ENCODE measurements at places on chromosomes 1 and 21.
A peak's percentile ranks its signal among the peaks of the same experiment; 100 is the strongest.

GRCh38 chr1:44842486-44842861 is 579 bp downstream of the PTCH2 start:
- DNase-seq, result no peak

DNA sequence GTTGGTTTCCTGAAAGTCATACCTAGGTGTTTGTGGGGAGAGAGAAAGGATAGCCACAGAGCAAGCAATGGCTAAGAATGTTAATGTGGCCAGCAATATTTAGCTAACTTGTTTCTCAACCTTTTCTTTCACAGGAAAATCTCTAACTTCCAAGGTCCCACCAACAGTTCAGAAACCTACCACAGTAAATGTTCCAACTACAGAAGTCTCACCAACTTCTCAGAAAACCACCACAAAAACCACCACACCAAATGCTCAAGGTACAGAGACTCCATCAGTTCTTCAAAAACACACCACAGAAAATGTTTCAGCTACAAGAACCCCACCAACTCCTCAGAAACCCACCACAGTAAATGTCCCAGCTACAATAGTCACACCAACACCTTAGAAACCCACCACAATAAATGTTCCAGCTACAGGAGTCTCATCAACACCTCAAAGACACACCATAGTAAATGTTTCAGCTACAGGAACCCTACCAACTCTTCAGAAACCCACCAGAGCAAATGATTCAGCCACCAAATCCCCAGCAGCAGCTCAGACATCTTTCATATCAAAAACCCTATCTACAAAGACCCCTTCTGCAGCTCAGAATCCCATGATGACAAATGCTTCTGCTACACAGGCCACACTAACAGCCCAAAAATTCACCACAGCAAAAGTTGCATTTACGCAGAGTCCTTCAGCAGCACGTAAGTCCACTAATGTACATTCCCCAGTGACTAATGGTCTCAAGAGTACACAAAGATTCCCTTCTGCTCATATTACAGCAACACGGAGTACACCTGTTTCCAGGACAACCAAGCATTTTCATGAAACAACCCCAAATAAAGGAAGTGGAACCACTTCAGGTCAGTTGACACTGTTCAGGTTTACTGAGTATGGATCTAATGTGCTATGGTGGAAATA is 15.3 kb downstream of the CD55 start:
- peak; percentile 55 for DNase-seq

DNA sequence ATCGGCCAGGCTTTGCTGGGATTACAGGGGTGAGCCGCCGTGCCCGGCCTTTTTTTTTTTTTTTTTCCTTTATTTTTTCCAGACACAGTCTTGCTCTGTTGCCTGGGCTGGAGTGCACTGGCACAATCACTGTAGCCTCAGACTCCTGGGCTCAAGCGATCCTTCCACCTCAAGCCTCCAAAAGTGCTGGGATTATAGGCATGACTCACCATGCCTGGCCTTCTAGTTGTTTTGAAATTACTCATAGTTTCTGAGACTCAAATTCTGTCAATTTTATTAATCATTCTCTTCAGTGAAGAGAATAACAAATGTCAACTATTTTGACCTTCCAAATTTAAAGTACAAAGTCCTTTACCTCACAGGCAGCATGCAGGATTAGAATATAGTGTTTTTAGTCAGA is 374.5 kb downstream of the PLA2G4A start:
- DNase-seq, result no peak

GRCh38 chr1:7905262-7905661 is 35.4 kb downstream of the TNFRSF9 start:
- no peak for DNase-seq

DNA sequence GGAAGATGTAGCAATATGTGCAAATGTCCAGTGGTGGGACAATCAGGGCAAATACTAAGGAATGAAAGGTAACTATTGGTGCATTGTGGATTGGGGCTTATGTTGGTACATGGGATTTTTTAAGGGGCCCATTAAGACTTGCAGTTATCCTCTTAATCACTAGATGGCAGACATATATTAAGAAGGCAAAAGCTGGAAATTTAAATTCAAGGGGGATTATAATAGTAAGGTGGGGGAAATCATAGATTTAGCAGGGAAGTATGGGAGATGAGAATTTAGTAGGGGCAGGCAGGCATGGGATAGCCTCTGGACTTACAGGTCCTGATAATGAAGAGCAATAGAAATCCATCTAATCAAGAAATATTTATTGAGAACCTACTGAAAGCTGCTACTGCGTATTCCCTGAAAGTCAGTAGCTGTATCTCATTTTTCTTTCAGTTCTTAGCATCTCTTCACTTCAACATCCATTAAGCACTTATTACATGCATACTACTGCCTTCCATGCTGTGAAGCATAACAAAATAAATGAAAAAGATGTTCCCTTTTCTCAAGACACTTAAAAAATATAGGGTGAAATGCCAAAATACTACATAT is 251.8 kb downstream of the CRB1 start:
- no peak for DNase-seq

GRCh38 chr1:10773851-10774614 is 22.4 kb downstream of the CASZ1 start:
- DNase-seq, result no peak

DNA sequence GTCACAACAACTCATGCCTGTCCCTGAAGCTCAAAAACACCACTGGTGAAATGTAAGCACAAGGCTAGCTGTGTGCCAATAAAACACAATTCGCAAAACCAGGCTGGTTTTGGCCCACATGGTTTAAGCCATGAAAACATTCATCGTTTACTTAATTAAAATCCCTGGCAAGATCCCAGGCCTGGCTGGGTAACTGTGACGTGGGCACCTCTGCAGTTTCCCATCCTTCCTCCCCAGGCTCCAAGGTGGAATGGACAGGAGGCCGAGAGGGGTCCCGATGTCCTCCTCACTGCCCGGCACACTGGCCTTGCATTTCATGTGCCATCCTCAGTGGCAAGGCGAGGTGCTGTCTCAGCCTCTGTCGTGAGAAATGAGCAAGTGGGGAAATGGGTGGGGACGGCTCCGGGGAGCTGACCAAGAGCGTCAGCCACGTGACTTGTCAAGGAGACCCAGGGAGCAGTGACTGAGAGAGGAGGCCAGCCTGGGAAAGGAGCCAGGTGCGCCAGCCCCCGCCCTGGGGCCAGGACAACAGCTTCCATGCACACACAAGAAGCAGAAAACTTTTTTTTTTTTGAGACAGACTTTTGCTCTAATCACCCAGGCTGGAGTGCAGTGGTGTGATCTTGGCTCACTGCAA is 153.1 kb upstream of the RAB4A start:
- DNase-seq, result no peak

GRCh38 chr21:38470755-38471154 is 27.5 kb downstream of the ERG start:
- no peak for DNase-seq

DNA sequence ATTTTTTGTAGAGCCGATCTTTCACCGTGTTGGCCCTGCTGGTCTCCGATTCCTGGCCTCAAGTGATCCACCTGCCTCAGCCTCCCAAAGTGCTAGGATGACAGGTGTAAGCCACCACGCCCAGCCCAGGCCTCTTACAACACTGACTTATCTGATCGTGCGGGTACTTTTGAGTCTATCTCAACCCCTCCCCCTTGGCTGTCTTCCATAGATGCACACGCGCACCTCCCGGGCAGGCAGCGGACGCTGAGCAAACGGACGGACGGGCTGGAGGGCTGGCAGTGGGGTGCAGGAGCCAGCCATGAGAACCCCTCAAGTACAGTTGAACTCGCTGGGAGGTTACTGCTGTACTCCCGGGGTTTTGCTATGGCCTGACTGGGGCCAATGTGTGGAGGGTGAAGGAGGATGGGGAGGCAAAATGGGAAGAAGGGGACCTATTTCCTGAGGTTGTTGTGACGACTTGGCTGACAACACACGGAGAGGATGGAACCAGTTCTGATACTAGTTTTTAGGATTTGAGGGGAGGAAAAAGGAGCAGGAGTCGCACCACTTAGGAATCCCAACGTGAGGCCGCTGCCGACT is 959 bp downstream of the CD58 start:
- peak; percentile 68 for DNase-seq

- no peak for DNase-seq
Measured at GRCh38 chr1:152108882-152109222, 6.4 kb downstream of the TCHH start.

DNA sequence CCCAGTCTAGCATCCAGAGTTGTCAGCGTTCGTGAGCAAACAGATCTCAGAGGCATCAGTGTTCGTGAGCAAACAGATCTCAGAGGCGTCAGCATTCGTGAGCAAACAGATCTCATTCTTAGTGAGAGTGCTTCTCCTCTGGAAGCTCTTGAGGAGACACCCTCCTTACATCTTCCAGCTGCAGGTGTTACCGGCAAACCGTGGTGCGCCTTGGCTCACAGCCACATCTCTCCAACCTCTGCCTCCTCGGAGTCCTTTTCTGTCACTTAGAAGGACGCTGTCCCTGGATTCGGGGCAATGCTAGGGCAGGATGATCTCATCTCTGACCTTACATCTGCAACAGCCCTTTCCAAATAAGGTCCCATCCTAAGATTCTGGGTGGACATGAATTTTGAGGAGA is 14.6 kb upstream of the UMODL1 start:
- no peak for DNase-seq

DNA sequence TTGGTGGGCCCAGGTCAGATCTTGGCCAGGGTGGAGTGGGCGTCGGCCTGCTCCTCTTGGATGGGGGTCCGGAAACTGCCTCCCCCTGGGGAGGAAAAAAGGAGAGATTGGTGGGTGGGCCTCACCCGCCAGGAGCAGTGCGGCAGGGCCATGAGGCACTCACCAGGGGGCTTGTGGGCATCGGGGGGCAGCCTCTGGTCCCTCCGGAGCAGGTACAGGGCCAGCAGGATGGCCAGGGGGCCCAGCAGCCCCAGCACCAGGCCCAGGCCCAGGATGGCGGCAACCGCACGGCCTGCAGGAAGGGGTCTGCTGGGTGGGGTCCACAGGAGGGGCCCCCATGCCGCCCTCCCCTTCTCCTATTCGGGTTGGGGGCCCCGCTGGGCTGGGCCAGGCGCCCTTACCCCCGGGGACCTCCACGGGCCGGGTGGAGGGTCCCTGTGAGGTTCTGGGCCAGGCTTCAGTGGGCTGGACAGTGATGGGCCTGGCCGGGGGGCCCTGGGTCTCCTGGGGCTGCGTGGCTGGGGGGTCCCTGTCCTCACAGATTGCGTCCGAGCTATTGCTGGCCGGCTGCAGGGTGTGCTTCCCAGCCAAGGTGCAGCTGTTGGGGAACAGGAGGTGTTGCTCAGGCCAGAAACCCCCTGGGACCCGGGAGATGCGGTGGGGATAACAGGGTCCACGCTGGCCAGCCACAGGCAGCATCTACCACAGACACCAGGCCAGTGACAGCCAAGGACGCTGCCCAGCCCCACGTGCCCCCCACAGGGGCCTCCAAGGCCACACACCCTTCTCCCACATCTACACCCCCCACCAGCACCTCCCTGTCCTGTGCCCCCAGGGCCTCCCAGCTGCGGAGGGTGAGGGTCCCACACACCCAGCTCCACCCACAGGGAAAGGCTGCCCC is 2.2 kb downstream of the TNFRSF4 start:
- DNase-seq, result no peak

- no peak for DNase-seq
Measured at GRCh38 chr1:225977937-225978748, 21.0 kb downstream of the SDE2 start.

DNA sequence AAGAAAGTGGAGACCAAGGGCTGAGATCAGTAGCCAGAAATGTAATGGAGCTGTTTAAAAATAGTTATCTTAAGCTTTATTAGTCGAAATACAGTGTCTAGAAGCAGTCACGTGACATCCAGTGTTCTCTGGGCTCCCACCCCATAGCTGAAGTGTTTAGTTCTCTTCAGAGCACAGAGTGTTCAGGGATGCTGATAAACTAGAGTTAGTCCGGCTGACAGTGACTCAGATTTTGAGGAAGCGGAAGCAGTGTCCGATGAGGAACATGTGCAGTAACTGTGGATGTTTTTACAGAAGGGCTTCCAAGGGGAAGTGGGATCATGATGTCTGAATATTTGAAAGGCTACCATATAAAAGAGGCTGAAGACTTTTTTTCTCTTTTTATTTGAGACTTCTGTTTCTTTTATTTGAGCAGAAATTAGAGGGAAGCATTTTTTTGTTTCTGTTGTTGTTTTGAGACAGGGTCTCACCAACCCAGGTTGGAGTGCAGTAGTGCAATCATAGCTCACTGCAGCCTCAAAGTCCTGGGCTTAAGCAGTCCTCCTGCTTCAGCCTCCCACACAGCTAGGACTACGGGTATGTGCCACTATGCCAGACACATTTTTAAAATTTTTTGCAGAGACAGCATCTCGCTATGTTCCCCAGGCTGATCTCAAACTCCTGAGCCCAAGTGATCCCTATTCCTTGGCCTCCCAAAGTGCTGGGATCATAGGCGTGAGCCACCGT is 124.2 kb downstream of the GALNT2 start:
- DNase-seq, result no peak

- no peak for DNase-seq
Measured at GRCh38 chr1:63713627-63714481, 60.0 kb upstream of the ROR1 start.

GRCh38 chr21:45923146-45923545 is 58.4 kb upstream of the COL6A1 start:
- peak; percentile 82 for DNase-seq

All from activated CD4-positive, alpha-beta T cell treated with anti-CD3 and anti-CD28 coated beads for 36 hours (primary cell).